ENCODE measurements at places on chromosomes 6 and 20.

DNA sequence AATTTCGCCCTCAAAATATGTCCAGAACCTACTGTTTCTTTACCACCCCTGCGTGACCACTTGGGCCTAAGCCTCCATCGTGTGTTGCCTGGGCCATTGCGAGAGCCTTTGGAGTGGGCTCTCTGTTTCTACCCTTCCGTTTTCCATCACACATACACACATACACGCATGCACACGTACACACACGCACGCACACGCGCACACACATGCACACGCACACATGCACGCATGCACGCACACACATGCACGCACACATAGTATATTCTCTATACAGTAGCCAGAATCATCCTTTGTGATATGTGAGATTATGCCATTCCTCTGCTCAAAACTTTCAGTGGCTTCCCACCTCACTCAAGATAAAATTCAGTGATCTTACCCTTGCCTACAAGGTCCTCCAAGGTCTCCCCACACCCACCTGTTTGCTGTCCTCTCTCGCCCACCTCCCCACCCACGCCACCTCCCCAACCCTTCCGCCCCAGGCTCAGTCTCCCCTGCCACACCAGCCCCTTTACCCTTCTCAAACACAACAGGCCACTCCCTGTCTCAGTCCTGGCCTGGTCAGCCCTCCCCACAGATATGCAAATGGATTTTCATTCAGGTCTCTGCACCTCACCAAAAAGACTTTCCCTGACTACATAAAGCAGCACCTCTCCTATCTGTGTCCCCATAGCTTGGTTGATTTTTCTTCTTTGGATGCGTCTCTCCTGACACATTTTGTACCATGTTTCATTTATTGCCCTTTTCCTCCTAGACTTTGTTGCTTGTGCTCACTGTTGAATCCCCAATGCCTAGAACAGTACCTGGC, 559.6 kb downstream of the CD83 start:
- no peak for DNase-seq

GRCh38 chr6:13572240-13572639, 2.2 kb upstream of the SIRT5 start:
- DNase-seq: no peak

GRCh38 chr20:35319871-35320197, 27.6 kb upstream of the FAM83C start:
- DNase-seq: no peak

- no peak for DNase-seq
Observed at GRCh38 chr20:59571151-59571550, 33.2 kb upstream of the PHACTR3 start.

- DNase-seq: no peak
Observed at GRCh38 chr6:116624036-116624805, 7.9 kb downstream of the RSPH4A start.

- DNase-seq: no peak
Observed at GRCh38 chr6:6251555-6252280, 68.7 kb downstream of the F13A1 start.

GRCh38 chr6:112066606-112067005, 12.7 kb downstream of the CCN6 start:
- DNase-seq: no peak

DNA sequence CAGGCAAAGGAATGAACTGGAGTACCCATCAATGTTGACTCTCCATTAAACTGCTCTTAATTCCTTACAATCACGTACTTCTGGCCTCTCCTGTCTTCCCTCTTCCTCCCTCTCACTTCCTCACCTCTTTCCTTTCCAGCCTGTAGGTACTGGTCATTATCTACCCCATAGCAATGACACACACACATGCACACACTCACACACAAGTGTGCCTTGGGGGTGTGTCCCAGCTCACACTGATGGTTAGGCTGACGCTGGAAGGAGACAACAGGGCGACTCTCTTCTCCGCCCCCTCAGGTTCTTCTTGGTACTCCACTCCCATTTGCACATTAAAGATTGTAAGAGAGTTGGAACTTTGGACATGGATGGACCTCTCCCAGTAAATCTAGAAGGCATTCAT, 14.0 kb upstream of the SERPINB9 start:
- no peak for DNase-seq

- DNase-seq: no peak
Observed at GRCh38 chr20:48971956-48972355, 50.4 kb downstream of the ARFGEF2 start.

- no peak for DNase-seq
Observed at GRCh38 chr6:153208706-153209105, 77.6 kb upstream of the RGS17 start.

DNA sequence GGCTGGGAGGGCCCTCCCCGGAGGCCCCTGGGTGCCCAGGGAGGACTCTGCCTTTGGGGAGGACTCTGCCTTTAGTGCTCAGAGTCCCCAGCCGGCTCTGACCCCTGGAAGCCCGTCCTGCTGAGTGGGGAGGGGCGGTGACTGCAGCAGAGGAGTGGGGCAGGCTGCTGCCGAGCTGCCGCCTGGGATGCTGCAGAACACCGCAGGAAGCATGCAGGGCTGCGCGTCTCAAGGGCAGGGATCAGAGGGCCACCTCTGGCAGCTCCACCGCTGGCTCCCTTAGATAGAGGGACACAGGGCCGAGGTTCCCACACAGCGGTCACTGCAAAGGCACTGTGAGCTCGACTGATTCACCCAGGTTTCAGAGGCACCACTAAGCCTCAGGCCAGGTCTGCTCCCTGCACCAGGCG, 82.2 kb upstream of the GATA5 start:
- no peak for DNase-seq

GRCh38 chr6:68701159-68701558, 66.1 kb downstream of the ADGRB3 start:
- no peak for DNase-seq

- no peak for DNase-seq
Observed at GRCh38 chr6:166112580-166112979, 55.1 kb downstream of the TBXT start.

- DNase-seq: no peak
Observed at GRCh38 chr20:22757424-22758183, 173.2 kb upstream of the FOXA2 start.

DNA sequence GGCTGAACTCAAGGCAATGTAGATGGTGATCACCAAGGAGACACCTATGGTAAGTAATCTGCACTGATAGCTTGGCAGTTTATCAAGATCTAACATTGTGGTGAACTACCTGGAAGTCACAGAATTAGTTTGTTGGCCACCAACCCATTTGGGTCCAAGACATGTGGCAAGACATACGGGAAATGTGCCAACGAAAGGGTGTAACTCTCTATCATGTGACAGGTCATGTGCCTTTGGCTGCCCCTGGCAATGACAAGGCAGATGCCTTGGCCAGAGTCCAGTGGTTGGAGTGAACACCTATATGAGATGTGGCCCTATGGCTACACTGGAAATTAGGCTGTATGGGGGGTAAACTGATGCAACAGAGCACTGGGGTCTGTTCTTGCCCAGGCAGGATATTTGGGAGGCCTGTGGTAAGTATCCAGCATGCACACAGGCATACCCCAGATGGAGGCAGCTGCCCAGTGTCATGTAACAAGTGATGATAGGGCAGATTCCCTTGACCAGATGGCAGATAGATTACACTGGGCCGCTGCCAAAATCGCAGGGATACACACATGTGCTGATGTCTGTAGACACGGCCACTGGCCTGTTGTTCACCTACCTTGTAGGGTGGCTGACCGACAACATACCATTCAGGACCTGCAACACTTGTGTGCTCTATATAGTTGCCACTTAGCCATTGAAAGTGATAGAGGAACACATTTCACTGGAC, 35.5 kb upstream of the HSF2 start:
- no peak for DNase-seq

DNA sequence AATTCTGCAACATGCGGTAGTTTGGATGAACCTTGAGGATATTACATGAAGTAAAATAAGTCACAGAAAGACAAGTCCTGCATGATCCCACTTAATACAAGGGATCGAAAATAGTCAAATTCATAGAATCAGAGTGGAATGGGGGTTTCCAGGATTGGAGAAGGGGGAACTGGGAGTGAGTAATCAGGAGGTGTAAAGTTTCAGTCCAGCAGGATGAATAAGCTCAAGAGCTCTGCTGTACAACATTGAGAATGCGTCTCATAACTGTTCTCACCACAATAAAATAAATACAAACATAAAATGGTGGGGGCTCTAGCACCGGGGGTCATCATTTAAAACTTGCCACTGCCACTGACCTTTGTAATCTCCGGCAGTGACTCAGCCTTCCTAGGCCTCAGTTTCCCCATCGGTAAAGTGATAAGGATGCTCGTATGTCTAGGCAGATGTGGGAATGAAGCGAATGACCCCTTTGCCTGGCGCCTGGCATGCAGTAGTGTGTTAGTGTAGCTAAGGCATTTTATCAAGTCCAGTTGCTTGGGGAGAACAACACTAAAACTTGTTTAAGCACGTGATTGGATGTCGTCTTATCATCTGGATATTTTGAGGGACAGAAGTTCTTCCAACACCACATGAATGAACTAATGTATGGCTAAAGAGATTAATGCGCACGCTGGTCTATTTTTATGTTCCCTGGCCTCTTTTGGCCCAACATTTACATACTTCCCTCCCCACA, 421.1 kb downstream of the QKI start:
- no peak for DNase-seq

- no peak for DNase-seq
Observed at GRCh38 chr6:44940367-44940766, 387.8 kb upstream of the RUNX2 start.

GRCh38 chr6:170273681-170274080, 17.2 kb downstream of the DLL1 start:
- DNase-seq: no peak

GRCh38 chr6:113011801-113012200, 664.7 kb downstream of the RFPL4B start:
- DNase-seq: no peak

DNA sequence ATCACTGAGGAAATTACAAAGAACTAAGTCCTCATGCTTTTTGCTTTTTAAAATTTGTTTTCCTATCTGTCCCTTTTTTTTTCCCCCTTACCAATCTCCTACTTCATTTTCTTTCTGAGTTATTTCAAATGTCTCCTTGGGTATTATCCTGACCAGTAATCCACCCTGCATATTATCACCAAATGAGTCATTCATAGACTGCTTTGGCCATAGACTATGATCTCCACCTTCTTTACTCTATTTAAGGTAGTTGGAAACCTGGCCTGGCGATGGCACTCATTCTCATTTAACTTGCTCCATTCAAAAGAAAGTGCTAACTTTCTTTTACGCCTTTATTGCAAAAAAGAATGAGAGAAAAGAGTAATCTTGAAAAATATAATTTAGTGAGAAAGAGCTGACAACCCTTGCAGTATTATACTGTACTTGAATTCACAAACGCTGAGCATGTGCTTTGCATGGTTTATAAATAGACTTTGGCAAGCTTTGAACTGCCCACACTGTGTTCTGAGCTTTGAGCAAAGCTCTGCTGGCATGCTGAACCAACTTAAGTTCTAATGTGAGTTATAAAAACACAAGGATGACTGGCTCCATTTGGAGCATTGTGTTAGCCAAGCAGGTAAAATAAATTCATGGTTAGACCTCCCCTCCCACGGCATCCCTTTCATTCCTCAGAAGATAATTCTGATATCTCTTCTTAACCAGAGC, 198.9 kb downstream of the NKAIN2 start:
- DNase-seq: no peak

- DNase-seq: no peak
Observed at GRCh38 chr6:110595112-110595511, 118.7 kb upstream of the SLC22A16 start.

DNA sequence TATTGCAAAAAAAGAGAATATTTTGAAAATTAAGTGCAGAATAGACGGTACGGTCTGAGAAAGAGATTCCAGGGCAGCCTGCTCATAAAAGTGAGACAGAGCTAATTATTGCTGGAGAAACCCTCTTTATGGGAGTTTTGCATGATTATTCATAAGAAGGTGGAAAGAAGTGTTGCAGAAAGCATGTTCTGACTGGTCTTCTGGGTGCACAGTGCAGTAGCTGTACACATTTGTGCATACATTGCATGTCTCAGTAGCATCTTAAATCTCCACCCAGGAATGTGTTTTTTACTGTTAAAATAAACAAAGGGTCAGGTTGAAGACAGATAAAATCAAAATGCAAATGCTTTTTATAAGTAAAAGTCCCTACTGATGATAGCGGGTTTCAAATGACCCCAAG, 1813.6 kb upstream of the DEFB115 start:
- DNase-seq: no peak

DNA sequence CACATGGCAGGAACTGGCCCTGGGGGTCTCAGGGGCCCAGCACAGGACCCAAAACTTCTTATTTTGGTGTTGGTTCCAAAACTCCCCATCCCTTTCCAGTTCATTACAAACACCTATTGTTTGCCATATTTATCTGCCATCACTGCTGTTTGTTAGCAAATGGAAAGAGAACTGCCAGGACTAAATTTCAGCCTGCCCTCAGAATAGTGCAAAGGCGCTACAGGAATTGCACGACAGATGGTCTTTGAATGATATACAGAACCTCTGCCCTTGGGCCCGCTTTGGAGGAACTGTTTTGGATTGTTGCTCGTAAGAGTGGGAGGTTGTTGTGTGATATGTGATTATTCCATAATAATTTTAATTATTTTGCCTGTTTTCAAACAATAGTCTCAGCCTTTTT, 199.0 kb upstream of the FBXL4 start:
- DNase-seq: no peak

- no peak for DNase-seq
Observed at GRCh38 chr6:166477647-166478365, 95.1 kb upstream of the MPC1 start.

DNA sequence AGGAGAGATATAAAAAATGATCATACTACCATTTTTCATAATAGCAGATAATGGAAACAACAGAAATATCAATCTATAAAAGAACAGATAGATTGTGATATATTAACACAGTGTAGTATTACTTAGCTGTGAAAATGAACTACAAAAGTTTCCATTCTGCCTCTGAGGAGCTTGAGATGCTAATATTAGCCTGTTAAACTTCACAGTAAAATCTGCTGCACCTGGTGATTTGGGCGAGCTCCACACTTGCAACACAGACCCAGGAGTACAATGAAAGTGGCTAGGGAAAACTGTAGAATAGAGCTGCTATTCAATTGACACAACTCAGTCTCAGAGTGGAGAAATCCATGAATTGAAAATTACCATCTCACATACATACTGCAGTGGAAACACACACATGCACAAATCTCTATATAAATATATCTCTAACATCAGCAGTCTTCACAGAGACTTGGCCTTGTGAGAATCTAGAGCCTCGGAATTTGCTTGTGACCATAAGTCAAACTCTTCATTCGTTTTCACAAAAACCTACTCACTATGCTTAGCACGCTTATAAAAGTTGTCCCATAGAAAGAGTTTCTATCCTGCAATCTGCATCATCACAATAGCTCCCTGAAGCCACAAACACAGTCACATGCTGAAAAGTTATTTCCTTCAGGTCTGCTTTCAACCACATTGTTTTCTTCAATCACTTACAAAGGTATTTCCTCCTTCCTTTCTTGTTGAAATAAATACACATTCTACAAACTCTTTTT, 133.0 kb downstream of the PAK5 start:
- DNase-seq: no peak

GRCh38 chr6:142118925-142119324, 13.8 kb upstream of the GJE1 start:
- no peak for DNase-seq
